Thoracic aorta (tissue), 2 donors: ENCODE measurements at places on chromosomes 5 and 9.

DNA sequence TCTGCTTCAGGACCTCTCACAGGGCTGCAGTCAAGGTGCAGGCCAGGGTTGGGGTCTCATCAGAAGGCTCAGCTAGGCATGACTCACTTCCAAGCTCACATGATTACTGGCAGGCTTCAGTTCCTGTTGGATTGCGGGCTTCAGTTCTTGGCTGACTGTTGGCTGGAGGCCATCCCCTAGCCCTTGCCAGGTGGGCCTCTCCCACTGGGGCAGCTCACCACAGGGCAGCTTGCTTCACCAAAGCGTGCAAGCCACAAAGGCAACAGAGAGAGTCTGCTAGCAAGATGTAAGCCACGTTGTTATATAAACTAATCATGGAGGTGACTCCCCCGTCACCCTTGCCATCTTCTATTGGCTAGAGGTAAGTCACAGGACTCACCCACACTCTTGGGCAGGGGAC lies 14.4 kb downstream of the CPLX2 start:
- no peak for DNase-seq

- no peak for DNase-seq
Observed at GRCh38 chr5:150078802-150079689, 7.3 kb downstream of the CSF1R start.

GRCh38 chr5:96706433-96707111 lies 44.4 kb downstream of the CAST start:
- no peak for DNase-seq

GRCh38 chr9:89662718-89663613 lies 58.2 kb downstream of the GADD45G start:
- no peak for DNase-seq

GRCh38 chr5:89930591-89931392 lies 478.8 kb downstream of the CETN3 start:
- DNase-seq = no peak
